ENCODE measurements at places on chromosomes 11 and 22.

DNA sequence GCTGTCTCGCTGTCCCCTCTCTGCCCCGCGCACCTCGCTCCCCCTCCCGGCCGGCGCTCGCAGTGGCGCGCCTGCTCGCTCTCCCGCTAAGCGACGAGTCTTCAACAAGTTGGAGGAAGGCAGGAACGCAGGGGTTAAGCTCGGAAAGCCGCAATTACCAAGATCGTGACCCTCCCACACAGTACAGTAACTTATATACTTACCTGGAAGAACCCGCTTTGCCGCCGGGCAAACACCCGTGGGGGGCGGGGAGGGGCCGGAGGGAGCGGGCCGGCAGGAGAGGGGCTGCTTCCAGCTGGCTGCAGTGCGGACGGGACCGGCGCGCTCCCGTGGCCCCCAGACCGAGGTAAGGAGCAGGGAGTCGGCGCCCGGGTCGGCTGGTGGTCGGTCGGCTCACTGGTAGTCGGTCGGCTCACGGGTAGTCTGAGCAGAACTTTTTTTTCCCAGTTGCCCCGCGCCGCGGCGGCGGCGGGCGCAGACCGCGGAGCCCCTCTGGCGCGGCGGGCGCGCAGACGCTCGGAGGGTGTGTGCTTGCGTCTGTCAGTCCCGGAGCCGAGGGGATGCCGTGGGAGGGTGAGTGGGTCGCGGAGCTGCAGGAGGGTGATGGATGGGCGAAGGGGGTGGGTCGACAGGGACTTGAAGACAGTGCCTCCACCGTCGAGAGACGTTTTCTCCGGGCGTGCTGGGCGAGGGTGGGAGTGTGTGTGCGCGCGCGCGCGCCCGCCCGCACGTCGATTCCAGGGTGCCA is 101.2 kb upstream of the HSD17B12 start:
- peak; percentile 15 for DNase-seq

- DNase-seq = no peak
Measured at GRCh38 chr22:17754233-17754925, 19.9 kb downstream of the BID start.

DNA sequence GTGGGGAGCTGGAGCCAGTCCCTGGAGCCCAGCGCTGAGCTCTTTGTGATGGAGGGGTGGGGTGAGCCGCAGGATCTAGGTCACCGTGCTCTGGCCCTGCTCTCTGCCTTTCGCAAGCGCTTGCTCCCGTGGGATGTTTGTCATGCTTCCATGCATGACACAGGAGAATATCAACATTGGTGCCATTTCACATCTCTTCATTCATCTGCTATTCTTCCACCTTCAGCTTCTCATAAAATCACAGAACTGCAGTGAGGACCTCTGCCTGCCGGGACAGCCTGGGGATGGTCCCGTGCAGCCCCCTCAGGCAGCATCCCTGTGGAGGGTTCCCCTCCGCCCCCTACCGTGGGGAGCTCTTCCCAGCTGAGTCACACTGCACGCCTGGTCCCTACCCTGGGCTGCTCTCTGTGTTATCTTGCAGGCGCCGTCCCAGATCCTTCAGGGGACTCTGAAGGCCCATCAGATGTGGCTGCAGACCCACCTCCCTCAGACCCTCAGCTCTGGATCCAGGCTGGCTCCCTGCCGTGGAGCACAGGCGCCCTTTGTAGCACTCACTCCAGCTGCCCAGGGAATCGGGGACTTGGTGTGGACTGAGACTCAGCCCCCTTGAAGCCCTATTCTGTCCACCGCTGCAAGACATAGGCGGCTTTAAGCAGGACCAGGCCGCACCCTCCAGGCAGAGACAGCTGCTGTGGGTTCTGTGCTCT is 5.1 kb upstream of the SEPTIN5 start:
- DNase-seq = no peak

GRCh38 chr11:126284829-126285228 is 1.9 kb downstream of the TIRAP start:
- DNase-seq = peak; percentile 84

DNA sequence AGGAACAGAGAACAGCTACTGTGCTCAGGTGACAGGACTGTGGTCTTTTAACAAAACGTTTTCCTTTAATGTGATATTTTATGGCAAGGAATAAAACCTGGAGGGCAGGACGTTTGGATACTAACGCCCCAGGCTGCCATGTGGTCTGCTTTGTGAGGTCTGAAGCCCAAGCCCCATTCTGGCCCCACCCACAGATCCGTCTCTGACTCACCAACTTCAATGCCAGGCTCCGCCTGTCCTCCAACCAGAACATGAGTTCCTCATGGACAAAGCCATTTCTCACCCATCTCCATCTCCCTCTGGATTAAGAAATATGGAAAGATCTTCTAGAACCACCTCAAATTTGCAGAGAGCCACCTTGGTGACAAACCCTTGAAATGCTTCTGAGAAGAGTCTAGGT is 148.8 kb downstream of the CRYBB2 start:
- no peak for DNase-seq

DNA sequence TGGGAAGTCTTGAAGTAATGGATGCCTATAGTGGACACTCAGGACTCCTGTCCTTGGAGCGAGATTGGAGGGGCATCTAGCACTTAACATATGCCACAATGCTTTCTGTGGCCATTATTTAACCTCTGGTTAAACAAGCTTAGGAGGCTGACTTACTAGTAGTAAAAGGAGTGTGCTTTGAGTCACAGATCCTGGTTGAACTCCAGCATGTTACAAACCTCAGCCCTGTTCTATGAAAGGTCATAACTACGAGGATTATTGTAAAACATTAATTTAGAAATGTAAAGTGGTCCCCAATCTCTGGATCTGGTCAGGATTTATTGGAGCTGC is 1.1 kb upstream of the LBHD1 start:
- DNase-seq = no peak

DNA sequence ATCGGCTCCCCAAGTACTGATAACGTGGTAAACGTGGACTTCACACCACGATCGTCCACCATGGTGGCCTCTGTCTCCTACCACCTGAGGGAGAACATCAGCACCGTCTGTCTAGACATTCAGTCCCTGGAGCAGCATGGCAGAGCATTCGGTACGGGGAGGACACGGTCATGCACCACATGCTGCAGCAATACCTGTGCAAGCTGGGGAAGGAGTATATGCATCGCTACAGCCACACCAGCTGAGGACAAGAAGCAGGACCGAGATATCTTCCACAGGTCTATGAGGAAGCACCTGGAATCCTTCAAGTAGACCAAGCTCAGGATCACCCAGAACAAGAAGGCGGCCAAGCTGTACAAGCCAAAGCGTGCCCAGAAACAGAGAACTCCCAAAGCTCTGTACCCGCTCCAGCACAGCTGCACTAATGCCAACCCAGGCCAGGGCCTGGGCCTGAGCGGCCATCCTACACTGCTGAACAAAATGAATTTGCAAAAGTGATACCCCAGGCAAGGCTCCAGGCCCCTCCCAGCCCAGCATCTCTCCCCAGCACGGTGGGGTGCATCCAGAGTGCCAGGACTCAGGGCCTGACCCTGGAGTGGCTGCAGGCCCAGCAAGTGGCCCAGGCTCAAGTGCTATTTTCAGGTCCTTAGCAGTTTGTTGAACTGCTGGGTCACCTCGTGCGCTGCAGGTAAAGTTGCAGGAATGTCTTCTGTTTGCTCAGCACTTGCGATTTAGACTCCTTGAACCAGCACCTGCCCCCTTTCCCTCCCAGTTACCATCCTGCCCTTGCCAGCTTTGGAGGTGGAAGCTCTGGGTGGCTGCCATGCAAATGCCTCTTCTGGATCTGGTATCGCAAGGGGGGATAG is 119.3 kb upstream of the SERPIND1 start:
- no peak for DNase-seq

DNA sequence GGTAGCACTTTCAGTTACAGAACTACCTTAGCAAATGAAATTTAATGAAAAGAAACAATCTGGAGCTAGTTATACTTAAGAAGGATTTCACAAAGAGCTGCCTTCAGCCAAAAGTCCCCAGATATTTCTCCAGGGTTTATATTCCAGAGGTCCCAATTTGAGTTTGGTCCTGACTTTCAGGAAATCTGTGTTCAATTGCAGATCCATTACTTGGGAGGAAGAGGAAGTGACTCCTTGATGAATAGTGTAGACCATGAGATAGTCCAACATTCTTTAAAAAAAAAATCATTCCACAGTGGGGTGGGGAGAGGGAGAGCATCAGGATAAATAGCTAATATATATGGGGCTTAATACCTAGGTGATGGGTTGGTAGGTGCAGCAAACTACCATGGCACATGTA is 117.6 kb upstream of the ARHGAP20 start:
- no peak for DNase-seq

DNA sequence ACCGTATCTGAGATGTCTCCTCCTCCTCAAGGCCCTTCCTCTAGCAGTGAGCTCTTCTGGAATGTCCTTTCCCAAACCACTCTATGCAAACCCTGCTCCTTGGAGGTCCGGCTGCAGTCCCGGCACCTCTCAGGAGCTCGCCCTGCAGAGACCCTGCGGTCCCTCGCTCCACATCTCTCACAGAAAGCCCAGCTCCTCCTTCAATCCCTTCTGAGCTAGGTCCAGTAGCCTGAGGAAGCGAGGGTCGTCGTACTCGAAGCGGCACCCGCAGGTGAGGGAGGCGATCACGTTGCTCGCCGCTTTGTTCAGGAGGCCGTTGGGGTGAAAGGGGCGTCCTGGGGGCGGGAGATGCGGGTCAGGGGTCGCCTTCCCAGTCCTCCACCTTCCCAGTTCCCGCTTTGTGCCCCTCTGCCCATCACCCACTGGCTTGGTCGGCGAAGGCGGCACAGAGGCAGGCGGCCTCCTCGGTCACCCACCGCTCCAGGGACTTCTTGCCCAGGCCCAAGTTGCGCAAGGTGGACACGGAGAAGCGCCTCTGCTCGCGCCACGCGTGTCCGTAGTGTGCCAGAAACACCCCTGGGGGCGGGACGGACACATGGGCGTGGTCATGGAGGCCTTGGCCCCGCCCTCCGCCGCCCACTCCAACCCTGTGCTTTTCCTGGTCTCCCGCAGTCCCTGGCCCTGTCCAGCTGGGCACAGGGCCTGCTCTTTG is 21.5 kb upstream of the CYP2D6 start:
- DNase-seq = no peak

- DNase-seq = no peak
Measured at GRCh38 chr11:71330349-71330748, 78.0 kb upstream of the SHANK2 start.

GRCh38 chr22:42682113-42682851 is 33.1 kb upstream of the CYB5R3 start:
- no peak for DNase-seq

- no peak for DNase-seq
Measured at GRCh38 chr11:9133956-9134355, 42.6 kb upstream of the SCUBE2 start.

GRCh38 chr11:65390996-65391395 is 4.6 kb downstream of the FRMD8 start:
- DNase-seq = no peak

GRCh38 chr11:91850021-91850420 is 374.6 kb upstream of the FAT3 start:
- no peak for DNase-seq

GRCh38 chr22:33332538-33332937 is 274.4 kb upstream of the SYN3 start:
- DNase-seq = no peak

DNA sequence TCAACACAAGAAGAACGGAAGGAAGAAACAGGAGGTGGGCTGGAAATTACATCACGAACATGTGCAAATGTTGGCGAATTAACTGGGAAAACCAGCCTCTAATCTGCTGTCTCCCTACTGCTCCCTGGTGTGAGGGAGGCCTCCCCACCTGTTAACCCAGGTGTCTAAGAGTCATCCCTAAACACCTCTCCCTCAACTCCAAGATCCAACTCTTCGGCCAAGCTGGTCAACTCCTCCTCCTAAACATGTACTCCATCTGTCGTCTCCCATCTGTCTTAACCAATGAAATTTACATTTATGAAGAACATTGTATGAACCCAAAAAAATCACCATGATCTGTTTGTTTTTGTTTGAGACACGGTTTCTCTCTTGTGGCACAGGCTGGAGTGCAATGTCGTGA is 154.2 kb downstream of the LARGE1 start:
- DNase-seq = no peak

DNA sequence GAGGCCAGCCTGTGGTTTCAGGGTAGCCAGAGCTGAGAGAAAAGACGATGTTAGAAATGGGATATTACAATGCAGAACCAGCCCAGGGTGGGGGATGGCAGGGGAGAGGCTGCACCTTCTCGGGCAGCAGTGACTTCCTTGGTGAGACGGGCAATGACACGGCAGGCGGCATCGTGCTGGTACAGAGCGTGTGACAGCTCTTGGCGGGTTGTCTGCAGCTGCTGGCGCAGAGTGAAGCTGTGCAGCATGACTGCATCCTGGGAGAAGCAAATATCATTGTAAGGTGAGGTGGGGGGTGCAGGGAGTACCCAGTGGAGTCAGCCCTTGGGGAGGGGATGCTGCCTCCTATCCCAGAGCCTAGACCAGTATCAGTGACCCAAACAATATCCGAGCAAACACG is 3.8 kb downstream of the PRPF19 start:
- DNase-seq = no peak

GRCh38 chr11:73206801-73207200 is 11.3 kb upstream of the P2RY2 start:
- DNase-seq = no peak

- no peak for DNase-seq
Measured at GRCh38 chr11:42802201-42802899, 509.4 kb upstream of the API5 start.

DNA sequence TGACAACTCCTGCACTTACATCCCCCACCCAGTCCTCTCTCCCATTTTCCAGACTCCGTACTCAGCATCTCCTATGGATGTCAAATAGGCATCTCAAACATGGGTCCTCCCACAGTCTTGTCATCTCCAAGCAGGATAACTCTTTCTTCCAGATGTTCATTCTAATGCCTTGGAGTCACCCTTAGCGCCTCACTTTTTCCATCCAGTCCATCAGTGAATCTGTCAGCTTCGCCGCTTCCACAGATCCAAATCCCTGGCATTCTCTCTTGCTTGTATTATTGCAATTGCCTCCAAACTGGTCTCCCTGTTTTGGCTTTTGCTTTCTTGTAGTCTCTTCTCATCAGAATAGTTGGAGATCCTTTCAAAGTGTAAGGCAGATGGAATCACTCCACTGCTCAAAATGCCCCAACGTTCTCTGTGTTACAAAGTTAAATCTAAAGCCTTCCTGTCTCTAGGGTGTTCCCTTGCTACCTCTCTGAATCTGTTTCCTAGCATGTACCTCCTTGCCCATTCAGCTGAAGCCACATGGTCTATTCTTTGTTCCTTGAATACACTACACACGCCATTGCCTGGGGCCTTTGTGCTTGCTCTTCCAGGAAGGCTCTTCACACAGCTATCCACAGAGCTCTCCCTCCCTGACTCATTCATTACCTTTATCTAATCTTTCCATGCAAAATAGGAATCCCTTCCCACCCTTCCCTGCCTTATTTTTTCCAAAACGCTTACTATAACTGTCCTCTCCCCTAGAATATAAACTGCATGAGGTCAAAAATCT is 64.8 kb downstream of the UBASH3B start:
- no peak for DNase-seq

All from activated T-cell treated with anti-CD3 and anti-CD28 coated beads for 4 hours (primary cell).